ENCODE measurements at places on chromosomes 11 and 22.

DNA sequence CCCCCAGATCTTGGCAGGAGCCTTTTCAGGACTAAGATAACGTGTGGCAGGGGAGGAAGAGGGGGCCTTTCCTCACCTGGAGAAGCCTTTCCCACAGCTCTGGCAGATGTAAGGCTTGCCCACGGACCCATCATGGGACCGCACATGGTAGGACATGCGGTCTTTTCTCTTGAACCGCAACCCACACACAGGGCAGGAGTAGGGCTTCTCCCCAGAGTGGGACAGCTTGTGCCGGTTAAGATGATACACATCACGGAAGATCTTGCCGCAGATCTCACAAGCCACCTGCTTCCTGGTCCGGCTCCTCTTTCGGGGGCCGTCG is 1.9 kb downstream of the PATZ1 start:
- DNase-seq = no peak

DNA sequence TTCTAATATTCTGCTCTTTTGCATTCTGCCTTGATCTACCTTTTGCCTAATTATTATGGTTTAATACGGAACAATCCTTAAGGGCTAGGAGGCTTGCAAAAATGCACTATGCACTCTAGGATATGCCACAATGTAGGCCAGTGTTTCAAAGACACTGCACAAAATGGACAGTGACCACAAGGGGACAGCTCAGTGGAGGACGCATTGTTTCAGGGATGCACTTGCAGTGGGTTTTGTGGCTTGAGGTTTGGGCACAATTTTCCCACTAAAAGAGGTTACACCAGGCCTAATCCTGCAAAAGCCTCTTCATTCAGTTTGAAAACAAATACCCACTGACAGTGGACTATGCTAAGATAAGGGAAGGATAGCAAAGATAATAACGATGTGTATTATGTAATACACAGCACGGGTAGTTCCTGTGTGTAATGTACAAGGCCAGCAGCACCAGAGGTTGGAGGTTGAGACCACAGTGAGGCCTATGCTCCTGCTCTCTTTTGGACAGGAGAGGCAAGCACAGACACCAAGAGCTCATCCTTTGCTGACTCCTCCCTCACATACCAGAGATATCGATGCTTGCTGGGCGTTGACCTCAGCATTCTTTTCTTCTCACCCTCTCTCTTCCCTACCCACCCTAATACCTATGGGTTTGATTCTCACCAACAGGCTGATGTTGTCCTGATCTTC is 12.7 kb downstream of the MAP6 start:
- no peak for DNase-seq

GRCh38 chr11:129434641-129435498 is 59.2 kb downstream of the BARX2 start:
- no peak for DNase-seq

- DNase-seq = no peak
Observed at GRCh38 chr11:93766504-93766903, 17.6 kb upstream of the MED17 start.

- DNase-seq = no peak
Observed at GRCh38 chr11:20007386-20007785, 152.9 kb downstream of the DBX1 start.

GRCh38 chr11:17734986-17735817 is 621 bp downstream of the KCNC1 start:
- DNase-seq = no peak

GRCh38 chr11:81030186-81030585 is 1589.4 kb upstream of the TENM4 start:
- no peak for DNase-seq

GRCh38 chr11:19018901-19019300 is 41.6 kb downstream of the MRGPRX2 start:
- DNase-seq = no peak

GRCh38 chr11:9859554-9860305 is 195.9 kb downstream of the SWAP70 start:
- no peak for DNase-seq

DNA sequence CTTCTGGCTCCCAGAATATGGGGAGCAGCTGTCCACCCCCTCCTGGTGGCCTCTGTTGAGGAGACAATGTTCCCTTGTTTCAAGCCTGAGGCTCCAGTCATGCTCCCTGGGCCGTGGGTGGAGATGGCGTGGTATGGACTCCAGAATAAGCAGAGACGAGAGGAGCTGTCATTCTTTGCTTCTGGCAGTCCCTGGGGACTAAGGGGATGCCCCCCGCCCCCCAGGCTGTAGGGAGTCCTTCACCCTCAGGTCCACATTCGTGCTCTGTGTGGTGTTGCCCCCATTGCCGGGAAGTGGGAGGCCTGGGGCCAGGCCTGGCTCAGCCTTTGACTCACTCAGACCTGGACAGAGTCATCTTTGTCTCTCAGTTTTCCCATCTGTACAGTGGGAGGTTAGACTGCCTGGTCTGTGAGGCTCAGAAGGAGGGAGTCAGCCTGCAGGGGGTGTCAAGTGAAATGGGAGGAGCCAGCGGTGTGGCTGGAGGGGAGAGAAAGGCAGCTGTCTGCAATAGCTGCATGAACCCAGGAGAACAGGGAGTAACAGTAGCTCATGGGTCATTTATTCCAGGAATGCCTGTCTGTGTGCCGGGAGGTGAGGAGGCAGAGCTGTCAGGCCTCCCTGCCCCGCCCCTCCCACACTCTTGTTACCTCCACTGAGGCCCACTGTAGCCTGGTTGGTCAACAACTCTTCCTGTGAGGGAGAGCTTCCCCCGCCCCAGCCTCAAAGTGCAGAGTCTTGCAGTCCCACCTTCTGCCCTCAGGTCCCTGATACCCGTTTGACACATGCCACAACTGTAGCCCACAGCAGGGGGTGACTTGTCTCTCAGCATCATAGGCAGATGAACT is 6.3 kb downstream of the ARHGEF17 start:
- DNase-seq = no peak

DNA sequence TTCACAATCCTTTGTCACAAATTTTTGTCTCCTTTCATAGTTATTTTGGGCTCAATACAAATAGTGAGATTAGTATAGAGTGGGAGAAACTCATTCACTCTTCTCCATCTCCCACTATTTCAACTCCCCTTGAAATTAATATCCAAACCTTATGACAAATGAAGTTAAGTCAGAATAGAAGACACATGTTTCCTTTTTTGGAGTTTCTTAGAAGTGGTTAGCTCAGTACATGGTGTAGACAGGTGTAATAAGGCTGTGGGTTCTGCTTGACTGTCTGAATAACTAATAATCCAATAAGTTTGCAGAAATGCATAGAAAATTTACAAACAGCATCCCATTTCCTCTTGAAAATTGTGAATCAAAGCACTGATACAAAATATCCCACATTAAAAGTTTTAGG is 10.8 kb upstream of the HSPA8 start:
- no peak for DNase-seq

DNA sequence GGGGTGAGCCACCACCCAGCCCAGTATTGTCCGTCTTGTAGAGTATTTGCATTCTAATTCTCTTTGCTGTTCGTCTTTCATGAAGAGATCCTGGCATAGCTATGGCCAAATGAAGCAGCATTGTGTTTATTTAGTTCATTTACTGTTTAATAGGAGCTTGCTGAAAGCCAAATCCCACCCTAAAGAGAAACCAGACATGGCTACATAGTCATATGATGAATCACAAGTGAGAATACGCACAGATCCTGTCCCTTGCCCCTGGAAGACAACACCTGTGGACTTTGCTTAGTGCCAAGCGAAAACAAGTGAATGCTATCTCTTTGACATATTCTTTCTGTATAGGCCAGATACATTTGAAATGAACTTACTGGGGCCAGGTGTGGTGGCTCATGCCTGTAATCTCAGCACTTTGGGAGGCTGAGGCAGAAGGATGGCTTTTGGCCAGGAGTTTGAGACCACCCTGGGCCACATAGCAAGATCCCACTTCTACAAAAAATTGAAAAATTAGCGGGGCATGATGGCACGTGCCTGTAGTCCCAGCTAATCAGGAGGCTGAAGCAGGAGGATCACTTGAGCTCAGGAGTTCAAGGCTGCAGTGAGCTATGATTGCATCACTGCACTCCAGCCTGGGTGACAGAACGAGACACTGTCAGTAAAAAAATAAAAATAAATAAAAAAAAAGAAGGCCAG is 5.1 kb upstream of the ARFGAP3 start:
- DNase-seq = no peak

DNA sequence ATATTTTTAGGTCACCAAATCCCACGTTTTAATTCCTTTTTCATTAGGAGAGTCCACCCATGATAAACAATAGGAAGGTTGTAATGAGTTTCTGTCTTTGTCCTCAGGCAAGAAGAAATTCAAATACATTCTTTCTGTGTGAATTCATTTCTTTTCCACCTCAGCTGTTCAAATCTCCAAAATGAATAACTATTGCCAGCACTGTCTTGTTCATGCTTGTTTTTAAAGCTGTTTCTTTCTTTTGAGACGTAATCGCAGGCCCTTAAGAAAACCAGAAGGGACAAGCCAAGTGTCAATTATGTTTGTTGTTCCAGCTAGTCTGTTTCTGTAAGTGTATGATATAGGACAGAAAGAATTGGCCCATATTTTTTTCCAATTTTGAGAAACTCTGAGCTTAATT is 20.2 kb downstream of the MMP27 start:
- no peak for DNase-seq

DNA sequence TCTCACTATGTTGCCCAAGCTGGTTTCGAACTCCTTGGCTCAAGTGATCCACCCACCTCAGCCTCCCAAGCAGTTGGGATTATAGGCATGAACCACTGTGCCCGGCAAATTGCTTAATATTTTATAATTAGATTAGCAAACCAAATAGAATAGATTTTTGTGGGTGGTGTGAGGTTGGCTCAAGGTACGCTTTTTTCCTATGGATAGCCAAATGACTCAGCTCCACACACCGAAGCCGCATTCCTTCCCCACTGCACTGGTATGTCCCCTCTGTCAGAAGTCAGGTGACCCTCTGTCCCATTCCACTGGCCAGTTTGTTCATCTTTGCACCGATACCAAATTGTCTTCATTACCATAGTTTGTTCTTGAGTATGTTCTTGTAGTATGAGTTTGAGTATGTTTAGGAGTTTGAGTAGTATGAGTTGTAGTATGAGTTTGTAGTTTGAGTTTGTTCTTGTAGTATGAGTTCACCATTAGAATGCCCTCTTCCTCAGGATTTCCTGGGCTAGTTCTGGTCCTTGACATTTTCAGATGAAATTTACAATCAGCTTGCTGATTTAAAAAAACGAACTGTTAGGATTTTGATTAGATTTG is 19.4 kb downstream of the SUSD2 start:
- no peak for DNase-seq

DNA sequence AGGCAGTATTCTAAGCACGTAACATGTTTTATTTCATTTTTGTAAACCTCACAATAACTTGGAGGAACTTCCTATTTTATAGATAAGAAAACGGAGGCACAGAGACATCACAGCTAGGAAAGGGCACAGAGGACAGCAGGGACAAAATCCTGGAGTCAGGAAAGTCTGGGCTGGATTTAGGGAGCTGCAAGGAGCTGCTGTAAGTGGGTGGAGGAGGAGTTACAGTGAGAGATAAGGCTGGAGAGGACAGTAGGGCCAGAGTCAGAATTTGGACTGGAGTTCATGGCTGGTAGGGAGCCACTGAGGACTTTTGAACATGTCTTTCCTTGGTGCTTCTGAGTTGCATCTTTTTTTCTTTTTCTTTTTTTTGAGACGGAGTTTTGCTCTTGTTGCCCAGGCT is 32.2 kb upstream of the PTPRJ start:
- no peak for DNase-seq

- no peak for DNase-seq
Observed at GRCh38 chr11:62804310-62805075, 747 bp downstream of the NXF1 start.

DNA sequence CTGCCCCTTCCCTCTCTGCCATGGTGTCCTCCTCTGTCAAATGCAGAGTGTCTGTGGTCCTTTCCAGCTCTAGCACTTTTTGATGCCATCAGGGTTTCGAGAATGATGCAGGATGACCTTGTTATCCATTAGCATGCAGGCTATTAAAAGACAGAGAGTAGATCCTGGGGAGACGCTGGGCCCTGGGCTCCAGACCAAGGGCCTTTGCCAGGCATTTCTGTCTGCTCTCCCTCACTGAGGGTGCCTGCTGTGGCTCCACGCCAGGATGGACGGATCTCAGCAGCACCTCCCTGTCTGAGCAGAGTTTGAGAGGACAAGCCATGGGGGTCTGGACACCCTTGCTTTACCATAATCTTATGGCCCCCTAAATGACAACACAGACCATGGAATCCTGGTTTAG is 110.8 kb upstream of the CD82 start:
- DNase-seq = no peak

DNA sequence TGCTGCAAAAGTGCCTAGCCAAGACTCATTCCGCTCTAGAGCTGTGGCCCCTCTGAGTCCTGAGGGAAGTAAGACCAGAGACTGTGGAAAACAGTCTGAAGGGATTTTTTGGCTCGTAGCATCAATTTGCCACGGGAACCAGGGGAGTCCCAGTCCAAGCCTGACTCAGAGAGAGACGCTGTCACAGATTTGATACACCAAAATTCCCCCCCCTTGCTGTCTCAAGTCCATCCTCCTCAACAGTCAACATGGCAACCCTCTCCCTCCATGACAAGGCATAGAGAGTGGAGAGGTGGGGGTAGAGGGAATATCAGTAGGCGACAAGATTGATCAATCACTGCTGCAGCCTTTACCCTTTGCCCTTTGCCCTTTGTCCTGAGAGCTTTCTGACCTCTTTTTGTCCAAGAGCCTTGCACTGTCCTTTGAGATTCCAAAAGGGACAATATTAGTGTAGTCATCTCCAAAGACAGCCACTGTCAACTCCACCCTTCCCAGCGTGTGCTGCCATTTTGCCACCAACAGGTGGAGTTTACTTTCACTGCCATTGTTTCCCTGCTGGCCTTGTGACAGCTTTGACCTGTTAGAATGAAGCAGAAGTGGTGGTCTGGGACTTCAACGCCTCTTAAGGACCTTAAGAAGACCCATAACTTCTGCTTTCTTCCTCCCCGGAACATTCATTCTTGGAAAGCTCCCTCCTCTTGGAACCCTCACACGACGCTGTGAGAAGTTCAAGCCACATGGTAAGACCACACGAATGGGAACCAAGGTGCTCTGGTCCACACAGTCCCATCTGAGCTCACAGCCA is 7.3 kb downstream of the SLC15A3 start:
- DNase-seq = no peak

DNA sequence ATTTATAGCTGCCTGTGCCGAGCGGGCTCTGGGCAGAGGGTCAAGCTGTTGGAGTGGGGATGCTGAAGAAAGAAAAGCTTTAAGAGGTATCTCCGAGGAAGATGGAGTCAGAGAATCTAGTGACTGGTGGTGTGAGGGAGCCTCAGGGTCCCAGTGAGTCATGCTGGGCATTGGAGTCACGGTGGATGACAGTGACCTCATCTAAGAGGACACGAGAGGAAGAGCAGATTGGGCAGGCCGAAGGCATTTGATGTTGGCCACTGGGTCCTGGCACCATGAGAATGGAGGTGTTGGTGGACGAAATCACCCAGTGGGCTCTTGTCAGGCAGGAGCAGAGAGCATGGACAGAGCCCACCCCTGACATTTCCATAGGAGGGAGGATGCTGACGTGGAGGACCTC is 68.4 kb downstream of the TBC1D22A start:
- DNase-seq = no peak

GRCh38 chr11:76820184-76820566 is 37.0 kb downstream of the TSKU start:
- DNase-seq = no peak

All from NCI-H2107 (cell line).